ENCODE measurements at places on chromosomes 6 and 20.

DNA sequence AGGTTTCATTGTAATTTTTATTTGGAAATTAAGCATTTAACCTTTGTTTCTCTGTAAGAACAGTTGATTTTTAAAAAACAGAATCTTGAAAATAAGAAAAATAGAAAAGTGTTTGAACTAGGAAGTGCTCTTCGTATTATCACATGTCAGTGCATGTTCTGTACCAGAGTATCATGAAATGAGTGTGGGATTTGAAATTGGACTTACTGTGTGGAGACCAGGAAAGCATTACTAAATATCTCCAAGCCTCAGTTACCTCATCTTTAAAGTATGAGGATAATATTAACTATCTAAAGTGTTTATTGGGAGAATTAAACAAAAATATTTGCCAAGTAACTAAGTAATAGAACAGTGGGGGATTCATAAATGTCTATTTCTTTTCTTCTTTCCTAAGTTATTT lies 156.9 kb upstream of the FLRT3 start:
- no peak for DNase-seq

- DNase-seq = no peak
Measured at GRCh38 chr20:33995053-33995831, 1.5 kb downstream of the RALY start.

- DNase-seq = no peak
Measured at GRCh38 chr20:45459606-45460005, 9.9 kb upstream of the WFDC2 start.

GRCh38 chr20:63661108-63661507 lies 3.0 kb downstream of the RTEL1 start:
- DNase-seq = no peak

DNA sequence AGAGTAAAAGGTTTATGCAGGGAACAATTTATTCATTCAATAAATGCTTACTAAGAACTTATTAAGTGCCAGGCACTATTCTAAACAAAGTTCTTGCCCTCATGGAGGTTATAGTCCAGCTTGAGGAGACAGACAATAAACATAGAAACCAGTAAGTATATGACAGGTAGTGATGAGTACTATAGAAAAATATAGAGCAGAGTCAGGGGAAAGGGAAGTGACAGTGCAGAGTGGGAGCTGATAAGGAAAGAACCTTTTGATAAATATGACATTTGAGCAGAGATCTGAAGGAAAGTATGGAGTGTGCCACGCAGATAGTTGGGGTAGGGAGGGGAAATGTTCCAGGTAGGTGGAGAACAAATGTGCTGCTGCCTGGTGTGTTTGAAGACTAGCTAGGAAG lies 12.1 kb downstream of the ACSS2 start:
- DNase-seq = no peak

DNA sequence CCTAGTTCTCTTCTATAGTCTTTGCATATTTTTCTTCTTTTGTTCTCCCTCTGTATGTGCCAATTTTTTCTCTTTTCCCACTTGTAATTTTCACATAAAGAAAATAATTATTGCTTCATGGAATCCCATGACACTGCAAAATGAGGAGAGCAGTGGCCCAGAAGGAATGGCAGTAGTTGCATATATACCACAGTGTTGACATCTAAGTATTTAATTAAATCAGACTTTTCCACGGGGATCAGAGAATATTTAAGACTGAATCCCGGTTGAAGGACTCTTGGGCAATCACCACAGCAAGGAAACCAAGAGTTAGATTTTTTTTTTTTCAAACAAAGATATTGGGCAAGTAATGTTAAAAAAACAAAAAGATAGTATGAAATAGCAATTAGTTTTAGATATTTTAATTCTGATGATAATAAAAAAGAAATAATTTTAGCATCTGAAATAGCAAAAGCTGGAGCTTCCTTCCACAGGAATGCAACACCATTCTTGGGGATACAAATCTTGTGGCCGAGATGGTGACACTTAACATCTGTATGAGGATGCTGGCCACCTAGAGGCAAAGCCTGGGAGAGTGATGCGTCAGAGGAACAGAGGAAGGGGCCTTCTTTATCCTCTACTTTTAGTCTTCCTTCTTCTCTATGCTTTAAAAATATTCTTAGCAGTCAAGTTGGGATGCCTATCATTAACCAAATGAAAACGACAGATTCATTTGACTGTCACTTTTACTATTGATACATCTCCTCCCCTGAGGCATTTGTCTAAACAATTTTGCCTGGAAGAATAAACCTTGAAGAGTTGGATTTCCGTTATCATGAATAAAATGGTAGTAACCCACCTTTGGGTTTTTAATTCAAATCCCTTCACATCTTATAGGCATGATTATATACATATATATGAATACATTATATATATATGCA lies 356.2 kb downstream of the GJA1 start:
- DNase-seq = no peak

GRCh38 chr6:100268326-100268725 lies 196.4 kb downstream of the SIM1 start:
- DNase-seq = no peak

GRCh38 chr6:166410426-166410935 lies 27.7 kb upstream of the MPC1 start:
- no peak for DNase-seq

DNA sequence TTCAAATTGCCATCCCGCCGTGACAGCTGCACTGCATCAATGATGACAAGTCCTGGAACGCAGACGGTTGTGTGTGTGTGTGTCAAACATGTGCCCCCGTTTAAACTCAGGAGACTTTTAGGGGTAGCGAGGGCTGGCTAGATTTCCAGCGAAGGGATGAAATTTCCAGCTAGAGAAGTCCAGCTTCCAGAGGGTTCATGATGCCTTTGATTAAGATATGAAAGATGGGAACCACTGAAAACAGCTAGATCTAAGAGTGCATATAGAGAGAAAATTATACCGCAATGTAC lies 644 bp downstream of the KIZ start:
- no peak for DNase-seq
